ENCODE measurements at places on chromosomes 12 and 14. TPM values are rescaled to one million over a fixed set of nuclear protein-coding genes. Genes with fewer than 3 reads are reported as not detected.

- DNase-seq, result no peak
Observed at GRCh38 chr12:62977883-62978282, 42.9 kb upstream of the PPM1H start.

- DNase-seq, result no peak
Observed at GRCh38 chr12:79127271-79127751, 262.7 kb downstream of the SYT1 start.

DNA sequence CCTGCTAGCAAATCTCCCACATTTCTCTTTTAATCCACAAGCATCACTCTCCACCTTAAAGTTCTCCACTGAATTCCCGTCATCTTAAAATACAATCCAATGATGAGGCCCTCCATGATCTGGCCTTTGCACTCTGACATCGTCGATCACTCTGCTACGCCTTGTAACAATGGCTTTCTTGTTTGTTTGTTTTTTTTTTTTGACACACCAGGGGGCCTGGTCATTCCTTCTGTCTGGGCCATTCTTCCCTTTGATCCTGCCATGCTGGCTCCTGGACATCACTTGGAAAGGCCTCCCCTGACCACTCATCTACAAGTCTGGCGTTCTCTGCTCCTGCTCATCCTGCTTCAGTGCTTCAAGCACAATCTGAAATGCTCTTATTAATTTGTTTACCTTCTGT, 233.5 kb downstream of the PPM1H start:
- no peak for DNase-seq

- DNase-seq, result no peak
Observed at GRCh38 chr14:65976761-65977404, 509.3 kb upstream of the CCDC196 start.

GRCh38 chr12:6684609-6685008, 4.6 kb downstream of the ZNF384 start:
- DNase-seq, result no peak

DNA sequence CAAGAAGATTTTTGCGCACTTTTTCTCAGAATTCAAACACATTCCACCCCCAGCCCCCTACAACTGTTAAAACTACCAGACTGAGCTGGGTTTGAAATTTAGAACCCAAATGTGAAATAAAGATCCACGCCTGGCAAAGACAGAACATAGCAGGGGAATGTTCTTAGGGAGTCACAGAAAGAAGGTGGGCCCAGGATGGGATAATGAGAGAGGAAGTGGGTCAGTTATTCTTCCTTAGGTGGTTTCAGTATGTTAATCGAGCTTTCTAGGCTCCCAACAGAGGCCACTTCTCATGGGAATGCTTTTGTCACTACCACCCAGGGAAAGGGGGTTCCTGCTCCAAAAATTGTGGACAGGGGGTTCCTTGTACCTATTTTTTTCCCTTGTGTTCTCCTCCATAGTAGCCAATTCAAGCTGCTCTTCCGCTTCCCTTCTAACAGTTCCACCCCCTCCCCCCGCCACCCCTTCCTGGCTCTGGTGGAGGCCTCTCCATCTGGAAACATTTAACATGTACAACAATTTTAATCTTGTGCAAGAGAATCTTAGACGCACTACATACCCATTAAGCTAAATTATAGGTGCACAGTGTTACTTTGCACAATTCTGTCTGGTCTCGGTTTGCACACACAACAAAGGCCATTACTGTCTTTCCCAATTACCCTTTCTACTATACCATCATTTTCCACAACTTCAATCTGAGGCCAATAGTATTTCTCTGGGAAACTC, 218.1 kb downstream of the MON2 start:
- no peak for DNase-seq

GRCh38 chr12:8841778-8842177, 19.4 kb downstream of the A2ML1 start:
- no peak for DNase-seq

DNA sequence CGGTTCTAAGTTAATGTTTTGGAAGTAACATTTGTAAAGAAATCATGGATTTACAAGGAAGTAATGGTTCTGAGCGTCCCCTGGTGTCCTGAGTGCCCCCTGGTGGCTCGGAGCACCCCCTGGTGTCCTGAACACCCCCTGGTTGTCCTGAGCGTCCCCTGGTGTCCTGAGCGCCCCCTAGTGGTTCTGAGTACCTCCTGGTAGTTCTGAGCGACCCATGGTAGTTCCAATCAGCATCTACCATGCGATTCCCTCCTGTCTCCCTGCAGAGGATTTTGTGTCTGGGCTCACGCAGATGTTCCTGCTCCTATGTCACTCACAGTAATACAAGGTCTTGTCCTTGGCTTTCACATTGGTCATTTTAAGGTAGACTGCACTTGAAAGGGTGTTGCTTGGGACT, 1352.9 kb downstream of the TMEM121 start:
- DNase-seq, result no peak

GRCh38 chr14:98404811-98405210, 867.2 kb downstream of the BCL11B start:
- DNase-seq, result no peak

GRCh38 chr12:95349291-95349690, 124.7 kb upstream of the METAP2 start:
- DNase-seq, result no peak

DNA sequence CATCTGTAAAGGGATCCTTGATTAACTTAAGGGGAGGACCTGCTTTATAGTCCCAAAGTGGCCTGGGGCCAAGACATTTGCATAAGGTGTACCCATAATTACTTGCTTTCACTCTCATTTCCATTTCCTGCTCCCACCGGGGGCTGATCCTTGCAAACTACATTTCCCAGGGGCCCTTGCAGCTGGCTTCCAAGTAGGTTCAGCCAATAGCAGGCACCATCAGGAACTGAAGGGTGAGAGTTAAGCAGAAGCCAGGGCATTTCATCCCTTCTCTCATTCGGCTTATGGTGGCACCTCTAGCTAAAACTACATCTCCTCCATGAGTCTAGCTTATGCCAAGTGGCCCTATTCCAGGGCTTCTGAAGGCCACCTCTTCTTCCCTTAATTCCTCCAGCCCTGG, 88.8 kb downstream of the CCDC60 start:
- no peak for DNase-seq

DNA sequence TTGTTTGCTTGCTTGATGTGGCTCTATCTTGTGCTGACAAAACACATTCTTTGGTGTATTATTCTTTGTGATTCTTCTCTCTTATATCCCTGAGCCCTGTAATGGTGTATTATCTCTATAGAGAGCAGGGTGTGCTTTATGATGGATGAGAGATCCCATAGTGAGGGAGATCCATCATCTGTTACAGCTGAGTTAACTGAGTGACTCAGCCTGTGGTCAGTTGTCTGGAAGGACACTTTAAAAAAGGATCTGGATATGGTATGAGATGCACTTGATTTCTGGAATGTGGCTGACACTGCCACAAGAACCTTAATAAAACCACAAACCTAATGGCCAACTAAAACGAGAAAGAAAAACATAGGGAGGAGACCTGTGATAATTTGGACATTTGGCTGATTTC, 461.4 kb upstream of the SYT1 start:
- no peak for DNase-seq

DNA sequence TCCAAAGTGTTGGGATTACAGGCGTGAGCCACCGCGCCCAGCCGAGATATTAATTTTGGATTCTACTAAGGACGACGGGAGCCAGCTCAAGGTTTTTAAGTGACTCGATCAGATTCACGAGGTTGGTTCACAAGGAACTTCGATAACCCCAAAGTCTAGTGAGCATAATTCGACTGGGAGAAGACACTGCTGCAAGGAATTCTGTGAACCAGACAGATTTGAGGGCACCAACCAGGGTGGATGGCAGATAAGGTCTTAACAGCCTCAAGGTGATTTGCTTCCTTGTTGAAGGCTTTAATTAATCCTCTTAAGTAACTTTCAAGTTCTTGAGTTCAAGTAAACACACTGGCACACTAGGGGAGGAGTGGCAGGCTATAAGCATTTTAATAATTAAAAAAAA, 1.1 kb upstream of the KLHDC2 start:
- DNase-seq, result no peak

- no peak for DNase-seq
Observed at GRCh38 chr12:111035578-111036301, 115.4 kb upstream of the MYL2 start.

- peak; percentile 99 for DNase-seq
Observed at GRCh38 chr14:103333754-103334643, at the start of gene EIF5. Gene EIF5, plus strand, starts transcription at chr14:103334237. Its CDS starts 1,624 bp downstream, at chr14:103335861.

- DNase-seq, result no peak
Observed at GRCh38 chr12:113190761-113191160, 5.2 kb downstream of the RITA1 start.

The SYNE3 gene
- total RNA-seq, result 39.1 TPM

The EIF2S3B gene
- 0.45 TPM for total RNA-seq

The TSPAN11 gene
- total RNA-seq, result 2.8 TPM

The TAS2R30 gene
- total RNA-seq, result 8.6 TPM

The ZNF891 gene
- total RNA-seq, result 3.5 TPM

The MAGOHB gene
- total RNA-seq, result 18.1 TPM

The INSM2 gene
- total RNA-seq, result not detected

The IQSEC3 gene
- total RNA-seq, result 6.4 TPM

The CCDC184 gene
- 1.1 TPM for total RNA-seq

The NRL gene
- 1.4 TPM for total RNA-seq

The GALC gene
- 26.6 TPM for total RNA-seq

The MYF5 gene
- total RNA-seq, result not detected

Data from aorta (tissue), 5 donors.